ENCODE measurements at places on chromosomes 3 and 15. TPM values are rescaled to one million over a fixed set of nuclear protein-coding genes. Genes with fewer than 3 reads are reported as not detected.

DNA sequence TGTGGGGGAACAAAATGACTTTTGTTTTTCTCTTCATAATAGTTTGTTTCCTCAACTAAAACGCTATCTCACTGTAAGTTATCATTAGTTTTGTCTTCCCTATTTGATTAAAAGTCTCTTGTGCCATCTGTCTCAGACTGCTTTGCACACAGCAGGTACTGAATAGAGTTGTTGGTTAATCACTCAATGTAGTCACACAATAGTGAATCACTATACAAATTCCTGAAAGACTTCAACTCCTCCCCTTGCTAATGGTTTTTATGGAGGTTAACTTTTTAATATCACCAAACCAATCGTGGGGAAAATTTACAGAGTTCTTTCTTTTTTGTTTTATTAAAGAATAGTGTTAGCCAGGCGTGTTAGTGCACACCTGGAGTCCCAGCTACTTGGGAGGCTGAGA lies 2.6 kb upstream of the NGLY1 start:
- DNase-seq: no peak

DNA sequence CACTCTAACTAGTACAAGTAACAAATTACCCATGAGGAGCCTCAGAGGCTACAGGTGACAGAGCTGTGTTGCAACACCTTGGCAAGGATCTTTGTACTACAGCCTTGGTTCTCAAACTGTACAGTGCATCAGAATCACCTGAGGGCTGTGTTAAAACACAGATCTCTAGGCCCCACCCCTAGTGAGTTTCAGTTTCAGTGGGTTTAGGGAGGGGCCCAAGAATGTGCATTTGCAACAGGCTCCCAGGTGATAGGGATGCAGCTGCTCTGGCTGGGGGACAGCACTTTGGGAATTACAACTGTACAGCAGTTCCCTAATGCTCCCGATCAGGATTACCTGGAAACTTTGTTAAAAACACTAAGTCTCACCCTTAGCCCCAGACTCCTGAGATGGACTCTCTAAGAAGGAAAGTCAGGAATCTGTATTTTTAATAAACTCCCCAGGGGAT lies 66.1 kb upstream of the NR2F2 start:
- no peak for DNase-seq

Gene GOLGA8S
- 0.03 TPM for polyA plus RNA-seq

Gene COL7A1
- 63.5 TPM for polyA plus RNA-seq

Gene ATP10A
- polyA plus RNA-seq: 2.2 TPM

DNA sequence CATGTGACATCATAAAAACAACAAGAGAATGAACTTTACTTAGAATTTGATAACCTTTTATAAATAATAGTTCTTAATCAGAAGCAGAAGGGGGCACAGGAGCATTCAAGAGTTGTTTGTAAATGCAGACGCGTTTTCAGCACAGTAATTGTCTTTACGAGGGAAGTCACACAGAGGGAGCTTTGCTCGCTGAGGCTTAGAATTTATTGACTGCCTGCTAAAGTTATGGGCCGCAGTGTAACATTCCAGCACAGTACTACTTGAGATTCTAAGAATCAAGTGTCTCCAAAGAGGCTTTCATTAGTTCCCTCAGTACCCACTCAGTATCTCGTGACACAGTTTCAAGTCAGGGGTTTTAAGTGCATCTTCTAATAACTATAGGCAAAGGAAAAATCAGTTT lies 288.7 kb downstream of the NR2F2 start:
- DNase-seq: no peak

DNA sequence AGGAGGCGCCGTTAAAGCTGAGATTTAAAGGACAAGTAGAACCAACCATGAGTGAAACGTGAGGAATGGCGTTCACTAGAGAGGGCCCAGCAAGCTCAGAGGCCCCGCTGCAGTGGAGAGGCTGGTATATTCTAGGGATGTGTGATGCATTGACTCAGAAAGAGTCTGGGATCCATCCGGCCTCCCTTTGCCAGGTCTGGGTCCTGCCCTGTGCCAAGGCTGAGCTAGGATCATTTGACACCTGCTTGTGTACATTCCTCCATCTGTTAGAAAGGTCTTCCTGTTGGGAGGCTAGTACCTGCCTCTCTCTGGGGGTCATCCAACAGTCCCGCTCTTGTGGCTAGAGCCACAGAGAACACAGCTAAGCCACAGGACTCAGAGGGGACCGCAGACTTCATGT lies 28.4 kb downstream of the CA12 start:
- no peak for DNase-seq

DNA sequence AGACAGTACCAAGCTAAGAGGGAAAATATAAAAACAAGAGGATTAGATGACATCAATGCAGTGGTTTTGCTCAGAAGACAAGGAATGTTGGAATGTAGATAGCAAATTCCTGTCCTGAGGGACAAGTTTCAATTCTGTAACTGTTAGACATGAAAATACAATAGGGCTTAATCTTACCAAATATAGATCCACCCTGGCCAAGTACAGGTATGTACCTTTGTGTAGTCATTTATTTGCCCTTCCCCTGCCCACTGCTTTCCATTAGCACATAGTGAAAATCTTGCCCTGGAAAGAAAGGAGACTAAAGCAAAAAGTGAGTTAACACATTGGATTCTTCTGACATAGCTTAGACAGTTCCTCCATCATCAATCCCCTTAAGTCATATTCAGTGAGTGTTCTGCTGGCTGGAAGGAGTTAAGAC lies 389.0 kb upstream of the THBS1 start:
- no peak for DNase-seq

Gene NDN
- 6.7 TPM for polyA plus RNA-seq

Gene UCN2
- polyA plus RNA-seq: 0.06 TPM

Gene IQGAP1
- 29.5 TPM for polyA plus RNA-seq

DNA sequence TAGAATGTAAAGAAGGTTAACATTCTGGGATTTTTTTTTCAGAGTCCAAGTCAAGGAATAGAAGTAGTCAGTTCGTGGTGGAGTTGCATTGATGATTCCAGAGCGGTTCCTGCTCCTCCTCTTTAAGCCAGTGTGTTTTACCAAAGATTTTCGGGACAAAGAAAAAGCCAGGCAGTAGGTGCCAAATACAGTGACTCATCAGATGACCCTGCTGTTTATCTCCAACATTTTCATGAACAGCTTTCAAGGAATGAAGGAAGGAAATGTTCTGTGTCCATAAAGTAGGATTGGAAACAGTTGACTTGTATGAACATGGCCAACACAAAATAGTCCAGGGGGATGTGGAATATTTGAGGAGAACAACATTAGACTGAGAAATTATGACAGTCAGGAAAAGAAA lies 142.4 kb upstream of the TMC3 start:
- DNase-seq: no peak

Gene GOLGA8G
- polyA plus RNA-seq: not detected

DNA sequence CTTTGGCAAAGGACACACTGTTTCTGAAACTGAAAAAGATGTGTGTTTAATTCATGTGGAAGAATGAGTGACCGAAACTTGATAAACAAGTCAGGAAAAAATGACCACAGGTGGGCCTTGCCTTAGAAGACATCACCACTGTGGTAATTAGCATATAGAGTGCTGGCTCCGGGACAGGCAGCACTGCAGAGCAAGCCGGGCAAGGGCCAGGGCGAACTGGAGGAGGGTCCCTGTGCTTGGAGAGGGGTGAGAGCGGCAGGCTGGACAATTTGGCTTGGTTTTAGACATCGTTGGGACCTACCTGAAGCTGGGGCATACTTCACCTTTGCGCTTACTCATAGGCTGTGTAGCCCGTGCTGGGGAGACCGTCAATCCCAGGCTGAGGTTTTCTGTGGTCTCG lies 8.2 kb downstream of the RTP3 start:
- no peak for DNase-seq

Gene USF3
- 7.1 TPM for polyA plus RNA-seq

DNA sequence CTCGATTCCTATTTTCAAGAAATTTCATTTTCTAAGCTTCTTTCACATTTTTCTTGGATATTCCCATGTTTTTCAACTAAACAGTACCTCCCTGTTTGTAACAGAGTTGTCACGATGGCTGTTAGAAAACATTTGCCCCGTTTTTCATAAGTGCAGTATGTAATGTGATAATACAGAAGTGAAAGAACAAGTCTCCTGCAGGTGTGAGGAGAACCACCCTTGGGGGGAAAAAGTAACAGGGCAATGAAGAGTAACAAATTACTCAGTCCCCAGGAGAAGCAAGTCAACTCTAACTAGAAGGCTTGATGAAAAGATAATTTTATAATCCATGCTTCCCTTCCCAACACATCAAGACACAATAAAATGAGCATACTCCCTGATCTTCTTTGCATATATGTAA lies 493.3 kb downstream of the FOXP1 start:
- no peak for DNase-seq

Gene RUBCN
- polyA plus RNA-seq: 9.7 TPM

DNA sequence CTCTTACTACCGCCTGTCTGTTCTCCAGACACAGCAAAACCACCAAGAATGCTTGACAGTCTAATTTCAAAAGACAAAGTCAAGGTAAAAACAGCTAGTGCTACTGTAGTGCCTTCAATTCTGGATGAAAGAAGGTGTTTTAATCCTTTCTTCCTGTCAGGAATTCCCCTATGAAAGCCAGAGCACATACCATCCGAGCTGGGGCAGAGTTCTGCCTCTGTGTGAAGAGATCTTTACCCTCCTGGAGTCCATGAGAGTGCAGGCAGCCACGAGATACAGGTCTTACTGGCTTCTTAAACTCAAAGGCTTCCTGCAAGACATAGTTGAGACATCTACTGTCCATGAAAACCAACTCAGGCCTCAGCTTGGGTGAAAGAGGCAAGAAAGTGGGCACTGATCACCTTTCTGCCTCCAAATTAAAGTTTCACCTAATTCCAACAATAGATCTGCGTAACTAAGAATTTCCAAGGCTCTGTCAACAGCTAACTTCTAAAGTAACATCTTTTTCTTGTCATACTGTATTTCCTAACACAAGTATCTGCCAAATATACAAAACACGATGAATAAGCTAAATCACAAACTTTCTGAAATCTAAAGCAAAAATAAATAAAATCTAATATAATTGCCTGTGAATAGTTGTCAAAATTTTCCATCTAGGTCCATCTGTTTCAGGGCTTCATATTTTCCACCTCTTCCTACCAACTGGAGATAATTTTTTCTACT lies 7.5 kb downstream of the CDC25A start:
- DNase-seq: no peak

Gene CAPN3
- polyA plus RNA-seq: 33.9 TPM

Gene KCNMB3
- 1.1 TPM for polyA plus RNA-seq

DNA sequence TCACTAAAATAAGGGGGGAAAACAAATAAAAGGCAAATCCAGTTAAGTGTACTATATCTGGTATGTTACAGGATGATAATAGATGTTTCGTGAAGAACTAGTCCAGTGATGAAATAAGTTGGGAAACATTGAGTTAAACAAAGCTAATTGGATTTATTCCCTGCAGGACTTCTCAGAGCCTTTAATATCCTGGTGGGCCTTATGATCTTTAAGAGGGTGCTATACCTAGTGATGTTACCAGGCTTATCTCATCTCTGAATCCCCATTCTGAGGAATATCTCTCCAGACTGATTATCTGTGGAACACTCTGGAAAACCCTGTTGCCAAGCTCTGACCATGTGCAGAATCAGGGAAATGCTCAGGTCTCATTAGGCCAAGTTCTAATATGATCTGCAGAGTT lies 54.8 kb upstream of the POMGNT2 start:
- no peak for DNase-seq

DNA sequence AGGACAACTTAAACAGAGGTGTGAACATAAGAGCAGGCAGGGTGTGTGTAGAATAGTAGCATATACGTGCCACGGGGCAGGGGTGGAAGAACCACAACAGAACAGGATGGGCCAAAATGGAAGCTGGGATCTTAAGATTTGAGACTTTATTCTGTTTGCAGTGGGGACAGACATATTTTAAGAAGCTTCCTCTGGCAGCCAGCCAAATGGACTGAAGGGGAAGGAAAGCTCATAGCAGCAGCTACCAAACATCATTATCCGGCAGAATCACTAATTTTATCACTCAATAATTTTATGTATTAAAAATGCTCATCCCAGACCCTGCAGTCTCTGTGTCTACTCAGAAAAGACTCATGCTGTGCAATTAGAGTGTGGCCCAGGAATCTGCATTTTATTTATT lies 130.9 kb upstream of the CTDSPL start:
- DNase-seq: no peak

DNA sequence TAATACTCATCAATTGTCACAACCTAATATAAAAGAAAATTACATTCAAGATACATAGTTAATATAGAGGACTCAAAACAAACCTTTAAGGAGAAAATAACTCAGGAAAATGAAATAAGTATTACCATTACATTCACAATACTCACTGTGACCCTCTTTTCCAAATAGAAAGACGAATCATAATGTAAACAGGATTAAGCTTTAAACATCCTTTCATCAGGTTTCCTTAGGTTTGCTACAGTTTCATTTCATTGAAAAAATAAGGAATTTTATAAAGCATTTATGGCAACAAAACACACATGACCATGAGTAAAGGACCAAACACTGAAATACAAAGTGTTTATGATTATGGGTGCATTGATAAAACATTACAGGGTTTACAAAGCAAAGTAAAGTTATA lies 162.7 kb downstream of the ALCAM start:
- DNase-seq: no peak

GRCh38 chr15:64836023-64836536 lies 5.6 kb upstream of the PLEKHO2 start:
- DNase-seq: no peak

- no peak for DNase-seq
Measured at GRCh38 chr3:37346227-37347005, 172.0 kb upstream of the LRRFIP2 start.

DNA sequence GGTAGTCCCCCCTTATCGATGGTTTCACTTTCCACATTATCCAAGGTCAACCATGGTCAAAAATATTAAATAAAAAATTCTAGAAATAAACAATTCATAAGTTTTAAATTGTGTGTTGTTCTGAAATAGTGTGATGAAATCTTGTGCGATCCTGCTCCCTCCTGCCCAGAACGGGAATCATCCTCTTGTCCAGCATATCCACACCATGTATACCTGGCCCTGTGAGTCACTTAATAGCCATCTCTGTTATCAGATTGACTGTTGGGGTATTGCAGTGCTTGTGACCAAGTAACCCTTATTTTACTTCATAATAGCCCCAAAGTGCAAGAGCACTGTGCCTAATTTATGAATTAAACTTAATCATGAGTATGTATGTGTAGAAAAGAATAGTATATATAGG lies 19.1 kb downstream of the FAM81A start:
- no peak for DNase-seq
